IMR-90 (cell line): ENCODE measurements at places on chromosomes 13 and 19. TPM values are rescaled to one million over a fixed set of nuclear protein-coding genes. Genes with fewer than 3 reads are reported as not detected.

DNA sequence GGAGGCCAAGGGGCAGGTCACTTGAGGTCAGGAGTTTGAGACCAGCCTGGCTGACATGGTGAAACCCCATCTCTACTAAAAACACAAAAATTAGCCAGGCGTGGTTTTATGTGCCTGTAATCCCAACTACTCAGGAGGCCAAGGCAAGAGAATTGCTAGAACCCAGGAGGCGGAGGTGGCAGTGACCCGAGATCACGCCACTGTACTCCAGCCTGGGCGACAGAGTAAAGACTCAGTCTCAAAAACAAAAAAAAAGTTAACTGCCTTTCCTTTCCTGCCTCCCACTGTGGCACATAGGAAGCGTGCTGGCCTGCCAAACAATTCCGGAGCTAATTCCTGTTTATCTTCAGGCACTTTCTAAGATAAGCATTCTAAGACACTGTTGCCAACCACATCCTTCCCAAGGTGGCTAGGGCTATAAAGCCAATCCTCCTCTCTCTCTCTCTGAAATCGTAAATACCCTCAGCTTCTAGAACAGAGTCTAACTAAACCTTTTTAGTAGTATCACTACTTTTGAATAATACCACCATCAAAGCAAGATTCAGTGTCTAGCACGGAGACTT is 21.6 kb downstream of the SLC25A30 start:
- peak; percentile 23 for DNase-seq

- DNase-seq: no peak
These were observed 621.1 kb upstream of the KLHL1 start for GRCh38 chr13:70729369-70729768.

DNA sequence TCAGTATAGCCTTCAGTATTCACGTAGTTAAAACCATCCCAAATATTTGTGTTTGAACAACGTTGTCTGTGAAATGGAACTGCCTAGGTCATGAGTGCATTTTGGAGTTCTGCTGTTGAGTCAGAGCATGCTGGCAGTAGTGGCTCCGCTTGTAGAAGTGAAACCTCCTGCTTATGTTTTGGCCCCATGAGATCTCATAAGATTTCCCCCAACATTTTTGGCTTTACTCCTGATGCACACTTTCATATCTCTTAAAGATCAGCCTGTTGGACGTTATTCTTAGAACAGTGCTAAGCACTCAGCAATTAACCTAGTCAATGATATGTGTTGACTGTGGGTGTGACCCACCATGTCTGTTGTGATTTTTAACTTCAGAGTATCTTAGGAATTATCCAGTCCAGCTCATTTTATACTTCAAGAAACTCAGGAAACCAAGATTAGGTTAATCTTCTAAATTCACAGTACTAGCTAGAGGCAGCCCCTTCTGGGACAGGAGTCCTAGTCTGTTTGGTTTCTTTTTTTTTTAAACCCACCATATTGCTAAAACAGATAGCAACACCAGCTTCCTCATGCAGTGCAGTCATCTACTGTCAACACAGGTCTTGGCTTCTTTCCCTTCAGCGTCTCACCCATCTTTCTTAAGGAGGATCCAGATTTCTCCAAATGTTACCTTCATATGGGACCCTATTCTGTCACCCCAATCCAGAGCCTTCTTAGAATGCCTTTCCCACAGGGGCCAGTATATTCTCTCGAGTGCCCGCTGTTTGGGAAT is 26.2 kb downstream of the RAP2A start:
- DNase-seq: peak; percentile 38

- DNase-seq: no peak
These were observed at the start of gene MLNR for GRCh38 chr13:49220036-49220855. MLNR (plus strand) TSS chr13:49220338; CDS start chr13:49220338, 0 bp downstream.

DNA sequence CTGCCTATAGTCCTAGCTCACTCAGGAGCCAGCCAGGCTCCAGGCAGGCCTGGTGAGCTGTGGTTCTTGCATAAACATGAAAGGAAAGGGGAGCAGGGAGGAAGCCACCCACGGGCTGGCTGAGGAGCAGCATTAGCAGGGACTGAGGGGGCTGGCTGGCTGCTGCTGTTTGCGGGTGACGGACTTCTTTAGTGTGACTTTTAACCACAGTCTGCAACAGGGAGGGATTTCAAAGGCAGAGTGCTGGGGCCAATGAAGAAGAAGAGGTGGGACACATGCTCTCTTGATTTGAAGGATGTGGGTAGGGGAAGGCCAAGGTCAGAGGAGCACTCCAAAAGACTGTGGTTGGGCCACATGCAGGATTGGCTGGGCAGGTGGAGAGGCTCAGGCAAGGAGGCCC is 223.0 kb downstream of the DNAJC15 start:
- peak; percentile 34 for DNase-seq

DNA sequence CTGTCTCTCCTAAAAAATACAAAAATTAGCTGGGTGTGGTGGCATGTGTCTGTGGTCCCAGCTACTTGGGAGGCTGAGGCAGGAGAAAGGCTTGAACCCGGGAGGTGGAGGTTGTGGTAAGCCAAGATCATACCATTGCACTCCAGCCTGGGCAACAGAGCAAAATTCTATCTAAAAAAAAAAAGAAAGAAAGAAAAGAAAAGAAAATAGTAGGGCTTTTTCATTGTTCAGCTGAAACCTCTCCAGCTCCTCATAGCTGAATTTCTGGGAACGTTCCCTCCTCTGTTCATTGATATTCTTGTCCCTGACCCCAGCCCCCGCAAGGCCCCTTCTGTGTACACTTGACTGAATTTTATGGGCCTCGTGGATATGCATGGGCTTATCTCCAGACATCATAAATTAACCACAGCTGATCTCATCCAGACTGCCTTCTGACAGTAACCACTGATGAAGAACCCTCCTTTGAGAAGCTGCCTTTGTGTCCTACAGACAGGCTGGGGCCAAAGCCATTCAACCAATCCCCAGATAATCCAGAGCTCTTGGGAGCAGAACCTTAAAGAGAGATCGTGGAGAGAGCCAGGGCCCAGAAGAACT is at the start of gene ELSPBP1:
Gene ELSPBP1 (plus strand): TSS at position 424 of the 594 bp plus-strand sequence. CDS start 14,036 bp downstream, outside the sequence.
- no peak for DNase-seq

The ZNF726 gene
- polyA plus RNA-seq: 1.0 and 1.2 TPM in 2 replicates

- no peak for DNase-seq
These were observed 257.0 kb downstream of the ENOX1 start for GRCh38 chr13:43529796-43530195.

- no peak for DNase-seq
These were observed 60.0 kb upstream of the SPRY2 start for GRCh38 chr13:80400865-80401426.

GRCh38 chr19:41853768-41854167 is 6.3 kb upstream of the RPS19 start:
- no peak for DNase-seq

GRCh38 chr13:80022146-80022545 is 318.8 kb downstream of the SPRY2 start:
- no peak for DNase-seq

DNA sequence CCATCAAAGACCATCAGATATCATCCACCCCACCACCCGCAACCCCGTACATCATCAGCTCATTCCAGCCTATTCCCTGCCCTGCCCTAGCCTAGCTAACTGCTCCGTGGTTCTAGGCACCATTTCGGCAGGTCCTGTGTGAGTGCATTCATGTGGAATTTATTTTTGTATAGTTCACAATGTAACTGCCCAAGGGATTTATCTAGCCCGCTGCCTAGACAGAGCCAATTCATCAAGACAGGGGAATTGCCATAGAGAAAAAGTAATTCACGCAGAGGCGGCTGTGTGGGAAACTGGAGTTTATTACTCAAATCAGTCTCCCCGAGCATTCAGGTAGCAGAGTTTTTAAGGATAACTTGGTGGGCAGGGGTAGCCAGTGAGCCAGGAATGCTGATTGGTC is 109.2 kb upstream of the UBL3 start:
- DNase-seq: no peak

DNA sequence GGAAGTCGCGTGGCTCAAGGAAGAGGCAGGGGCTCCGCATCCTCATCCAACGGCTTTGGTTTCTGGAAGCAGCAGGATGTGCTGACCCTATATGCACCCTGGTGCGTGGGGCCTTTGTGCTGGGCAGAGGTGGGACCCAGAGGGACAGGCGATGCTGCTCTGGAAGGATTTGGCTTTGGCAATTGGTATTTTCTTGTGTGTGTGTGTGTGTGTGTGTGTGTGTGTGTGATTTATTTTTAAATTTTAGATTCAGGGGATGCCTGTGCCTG is 321.9 kb upstream of the ZNF507 start:
- DNase-seq: no peak

GRCh38 chr19:29777781-29778309 is 33.9 kb upstream of the CCNE1 start:
- DNase-seq: no peak

DNA sequence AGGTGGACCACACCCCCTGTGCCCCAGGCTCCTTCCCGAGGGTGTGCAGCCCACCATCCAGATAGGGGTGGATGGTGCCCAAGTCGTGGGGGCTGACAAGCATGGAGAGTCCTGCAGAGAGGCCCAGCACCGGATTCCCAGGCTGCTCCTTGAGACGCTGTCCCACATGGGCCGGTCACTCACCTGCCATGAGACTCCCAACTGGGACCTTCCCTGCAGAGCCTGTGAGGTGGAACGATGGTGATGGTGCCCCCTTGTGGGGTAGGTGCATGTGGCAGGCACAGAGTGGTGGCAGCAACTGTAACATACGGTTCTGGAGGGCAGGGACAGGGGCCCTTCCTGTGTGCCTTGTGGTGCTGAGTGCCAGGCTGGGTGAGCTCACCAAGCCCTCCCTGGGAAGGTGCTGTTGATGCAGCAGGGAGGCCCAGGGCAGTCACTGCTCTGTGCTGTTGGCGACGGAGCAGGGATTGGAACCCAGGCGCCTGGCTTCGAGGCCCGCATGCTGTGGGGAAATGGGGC is 33.1 kb downstream of the PPP1R37 start:
- DNase-seq: peak; percentile 49

- DNase-seq: no peak
These were observed 192.1 kb upstream of the TSC22D1 start for GRCh38 chr13:44768239-44768638.

GRCh38 chr19:43534816-43535761 is 2.1 kb downstream of the ZNF575 start:
- DNase-seq: peak; percentile 61

- no peak for DNase-seq
These were observed 90.9 kb downstream of the RYR1 start for GRCh38 chr19:38524369-38524768.

The S1PR4 gene
- not detected in 2 replicates for polyA plus RNA-seq

The ATP4A gene
- polyA plus RNA-seq: not detected in 2 replicates

- no peak for DNase-seq
These were observed 29.6 kb downstream of the ELL start for GRCh38 chr19:18491995-18492953.

- DNase-seq: peak; percentile 41
These were observed 7.1 kb upstream of the ERVV-2 start for GRCh38 chr19:53037101-53038097.
